Tibial nerve (tissue), 4 donors: ENCODE measurements at places on chromosomes 4 and X. TPM values are rescaled to one million over a fixed set of nuclear protein-coding genes. Genes with fewer than 3 reads are reported as not detected.

Gene SSX2
- total RNA-seq, result not detected

Gene GNRHR
- not detected for total RNA-seq

DNA sequence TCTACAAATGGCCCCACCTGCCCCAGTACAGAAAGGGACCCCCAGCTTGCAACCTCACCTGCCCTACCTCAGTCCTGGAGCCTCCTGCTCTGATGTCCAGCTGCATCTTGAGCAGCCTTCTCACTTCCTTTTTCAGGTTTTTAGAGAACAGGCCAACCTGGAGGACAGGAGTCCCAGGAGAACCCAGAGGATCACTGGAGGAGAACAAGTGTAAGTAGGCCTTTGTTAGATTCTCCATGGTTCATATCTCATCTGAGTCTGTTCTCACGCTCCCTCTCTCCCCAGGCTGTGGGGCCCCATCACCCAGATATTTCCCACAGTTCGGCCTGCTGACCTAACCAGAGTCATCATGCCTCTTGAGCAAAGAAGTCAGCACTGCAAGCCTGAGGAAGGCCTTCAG, 3.6 kb downstream of the MAGEA11 start:
- no peak overlapping the region for H3K4me3 ChIP-seq
- H3K36me3 ChIP-seq, result no peaks in the 10 kb centered on the region
- no peaks in the 10 kb centered on the region for H3K27me3 ChIP-seq

- no peak for DNase-seq
- H3K4me1 ChIP-seq, result no peaks in the 10 kb centered on the region
- H3K27me3 ChIP-seq, result no peaks in the 10 kb centered on the region
Measured at GRCh38 chr4:166121897-166122296, 248.9 kb downstream of the TLL1 start.

DNA sequence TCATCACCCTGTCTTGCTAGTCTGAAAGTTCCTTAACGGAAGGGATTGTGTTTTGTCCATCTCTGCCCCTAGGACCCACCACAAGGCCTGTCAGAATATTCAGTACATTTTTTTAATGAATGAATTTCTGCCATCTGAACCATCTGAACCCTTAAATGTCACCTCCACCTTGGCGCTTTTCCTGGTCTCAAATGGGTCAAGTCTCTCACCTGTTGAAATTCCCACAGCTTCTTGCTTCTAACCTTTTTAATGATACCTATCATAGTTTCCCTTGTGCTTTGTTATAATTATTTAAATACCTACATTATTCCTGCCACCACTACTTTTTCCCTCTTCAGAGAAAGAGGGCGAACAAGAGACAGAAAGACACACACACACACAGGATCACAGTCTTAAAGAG, 48.0 kb downstream of the SHROOM4 start:
- no peak overlapping the region for H3K4me3 ChIP-seq
- no peaks in the 10 kb centered on the region for H3K36me3 ChIP-seq
- DNase-seq, result no peak
- H3K4me1 ChIP-seq, result peaks cover 12% of the 10 kb centered on the region

DNA sequence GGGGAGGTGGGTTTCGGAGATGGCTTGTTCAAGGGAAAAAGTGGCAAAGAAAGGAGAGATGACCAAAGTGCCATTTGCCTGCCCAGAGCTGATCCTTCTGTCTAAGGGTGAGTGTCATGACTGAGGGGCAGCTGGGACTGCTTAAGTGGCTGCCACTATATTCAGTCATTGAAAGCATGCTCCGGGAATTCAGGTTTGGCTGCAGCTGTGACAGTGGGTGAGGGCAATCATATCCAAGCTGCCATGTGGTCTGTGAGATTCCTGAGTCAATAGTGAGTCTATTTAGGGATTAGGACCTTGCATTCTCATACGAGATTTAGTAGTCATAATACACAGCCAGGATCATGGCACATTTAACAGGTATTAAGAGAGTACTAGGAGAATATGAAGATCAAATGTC, 138.8 kb upstream of the BANK1 start:
- DNase-seq, result no peak
- H3K27me3 ChIP-seq, result no peaks in the 10 kb centered on the region
- H3K4me1 ChIP-seq, result no peaks in the 10 kb centered on the region
- no peaks in the 10 kb centered on the region for H3K36me3 ChIP-seq
- H3K27ac ChIP-seq, result no peak overlapping the region

- no peak overlapping the region for H3K4me3 ChIP-seq
- no peak overlapping the region for H3K27ac ChIP-seq
- H3K27me3 ChIP-seq, result no peaks in the 10 kb centered on the region
- DNase-seq, result no peak
- H3K4me1 ChIP-seq, result no peaks in the 10 kb centered on the region
Measured at GRCh38 chrX:76076124-76076523, 96.7 kb upstream of the PBDC1 start.

DNA sequence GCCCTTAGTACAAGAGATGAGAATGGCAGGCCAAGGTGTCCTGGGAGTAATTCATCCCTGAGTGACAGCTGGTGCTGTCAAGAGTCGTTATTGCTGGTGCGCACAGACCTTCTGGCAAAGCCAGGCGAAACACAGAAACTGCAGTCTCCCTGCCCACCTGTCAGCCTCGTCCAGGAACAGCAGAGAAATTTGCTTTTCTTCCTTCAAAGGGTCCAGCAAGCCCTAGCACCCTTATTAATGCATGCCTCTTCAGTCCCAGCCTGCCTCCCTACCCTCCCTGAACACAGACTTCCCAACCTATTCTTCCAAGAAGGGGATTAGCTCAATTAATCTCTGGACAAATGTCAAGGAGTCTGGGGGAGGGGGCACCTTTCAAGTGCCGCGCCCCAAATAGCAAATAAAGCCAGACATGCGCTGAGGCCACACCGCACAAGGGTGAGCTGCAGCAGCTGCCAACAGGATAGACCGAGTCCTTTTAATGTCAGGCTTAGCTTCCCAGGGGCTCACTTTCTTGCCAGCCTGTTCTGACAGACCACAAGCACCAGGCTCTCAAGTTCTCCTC, 250.7 kb upstream of the RASGEF1B start:
- H3K27ac ChIP-seq, result no peak overlapping the region
- no peaks in the 10 kb centered on the region for H3K36me3 ChIP-seq
- no peak overlapping the region for H3K4me3 ChIP-seq
- no peaks in the 10 kb centered on the region for H3K27me3 ChIP-seq
- H3K4me1 ChIP-seq, result peaks cover 15% of the 10 kb centered on the region

DNA sequence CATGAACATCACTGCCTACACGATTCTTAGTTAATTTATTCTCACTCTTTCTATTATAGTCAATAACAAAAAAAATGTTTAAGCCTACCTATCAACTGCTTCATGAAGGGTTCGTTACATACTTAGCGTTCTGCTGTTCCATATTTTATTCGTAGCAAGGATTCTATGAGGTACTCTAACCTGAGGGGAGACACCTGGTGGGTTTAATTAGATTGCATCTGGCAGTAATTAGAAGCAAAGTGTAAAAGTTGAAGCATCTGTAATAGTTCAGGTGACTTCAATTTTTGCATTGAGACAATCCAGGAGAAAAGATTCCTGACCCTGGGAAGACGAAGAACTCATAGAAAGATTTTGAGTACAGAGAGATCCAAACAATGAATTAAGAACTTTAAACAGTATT, 1655.8 kb upstream of the TENM3 start:
- no peaks in the 10 kb centered on the region for H3K27me3 ChIP-seq
- DNase-seq, result no peak
- no peaks in the 10 kb centered on the region for H3K36me3 ChIP-seq
- H3K4me3 ChIP-seq, result no peak overlapping the region
- H3K27ac ChIP-seq, result no peak overlapping the region

- no peaks in the 10 kb centered on the region for H3K27me3 ChIP-seq
- H3K4me1 ChIP-seq, result no peaks in the 10 kb centered on the region
- no peak overlapping the region for H3K27ac ChIP-seq
- H3K36me3 ChIP-seq, result no peaks in the 10 kb centered on the region
- DNase-seq, result no peak
- H3K4me3 ChIP-seq, result no peak overlapping the region
Measured at GRCh38 chr4:156934259-156934635, 37.4 kb downstream of the PDGFC start.

GRCh38 chr4:76892601-76893000, 5.3 kb downstream of the SOWAHB start:
- no peak overlapping the region for H3K4me3 ChIP-seq
- no peak for DNase-seq
- no peak overlapping the region for H3K27ac ChIP-seq
- peaks cover 42% of the 10 kb centered on the region for H3K27me3 ChIP-seq
- no peaks in the 10 kb centered on the region for H3K36me3 ChIP-seq
- H3K4me1 ChIP-seq, result peaks cover 1% of the 10 kb centered on the region
